Stimulated activated CD8-positive, alpha-beta memory T cell treated with anti-CD3 and anti-CD28 coated beads, Interleukin-2, amount 100 ng/mL, for 48 hours (primary cell): ENCODE measurements at places on chromosomes 7 and 10.

GRCh38 chr7:150326657-150327268 is 3.4 kb upstream of the ACTR3C start:
- DNase-seq = no peak

DNA sequence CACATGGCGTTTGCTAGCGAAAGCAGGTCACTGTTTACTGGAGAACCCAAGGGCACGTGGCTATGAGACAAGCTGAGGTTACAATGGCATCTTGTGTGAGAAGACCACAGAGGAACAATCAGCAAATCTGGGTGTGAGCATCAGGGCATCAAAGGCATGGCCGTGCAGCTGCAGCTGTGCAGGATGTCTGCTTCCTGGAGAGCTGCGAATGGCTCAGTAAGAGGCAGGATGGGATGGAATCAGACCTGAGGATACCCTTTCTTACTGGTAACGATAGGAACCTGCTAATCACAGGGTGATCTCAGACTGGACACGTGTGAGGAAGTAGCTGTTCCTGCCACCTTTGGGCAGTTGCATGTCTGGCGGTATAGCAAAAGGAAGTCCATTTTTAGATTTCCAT is 119.5 kb downstream of the RNF216 start:
- DNase-seq = no peak

- no peak for DNase-seq
These were observed 22.6 kb downstream of the ZNRF2 start for GRCh38 chr7:30306976-30307375.

- no peak for DNase-seq
These were observed 71.3 kb upstream of the CYP26C1 start for GRCh38 chr10:92989250-92989649.

GRCh38 chr10:32205670-32206069 is 141.3 kb downstream of the EPC1 start:
- DNase-seq = no peak

DNA sequence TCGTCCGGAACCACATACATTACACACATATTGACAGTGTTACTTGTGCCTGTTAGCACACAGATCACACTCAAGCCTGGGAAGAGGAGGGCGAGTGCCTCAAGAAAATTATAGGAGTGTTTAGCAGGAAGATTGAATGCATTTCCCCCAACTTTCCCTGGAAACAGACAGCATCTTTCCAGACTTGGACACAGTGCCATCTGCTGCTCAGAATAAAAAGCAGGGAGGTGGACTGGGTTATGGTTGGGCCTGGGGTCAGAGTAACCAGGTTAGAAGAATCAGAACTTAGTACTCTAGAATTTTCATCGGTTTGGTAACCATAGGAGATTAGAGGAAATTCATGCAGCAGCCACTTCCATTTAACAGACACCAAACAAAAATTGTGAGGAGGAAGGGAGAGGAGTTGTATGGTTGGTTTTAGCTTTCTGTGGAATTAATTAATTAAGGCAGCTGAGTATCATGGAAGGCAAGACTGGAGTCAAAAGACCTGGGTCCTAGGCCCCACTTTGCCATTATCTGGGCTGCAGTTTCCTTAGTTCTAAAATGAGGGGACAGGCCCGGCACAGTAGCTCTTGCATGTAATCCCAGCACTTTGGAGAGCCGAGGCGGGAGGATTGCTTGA is 43.4 kb upstream of the OPTN start:
- DNase-seq = no peak

- DNase-seq = no peak
These were observed 227.0 kb upstream of the AOAH start for GRCh38 chr7:36951257-36951697.

GRCh38 chr10:44395396-44395795 is 10.5 kb upstream of the CXCL12 start:
- DNase-seq = no peak

DNA sequence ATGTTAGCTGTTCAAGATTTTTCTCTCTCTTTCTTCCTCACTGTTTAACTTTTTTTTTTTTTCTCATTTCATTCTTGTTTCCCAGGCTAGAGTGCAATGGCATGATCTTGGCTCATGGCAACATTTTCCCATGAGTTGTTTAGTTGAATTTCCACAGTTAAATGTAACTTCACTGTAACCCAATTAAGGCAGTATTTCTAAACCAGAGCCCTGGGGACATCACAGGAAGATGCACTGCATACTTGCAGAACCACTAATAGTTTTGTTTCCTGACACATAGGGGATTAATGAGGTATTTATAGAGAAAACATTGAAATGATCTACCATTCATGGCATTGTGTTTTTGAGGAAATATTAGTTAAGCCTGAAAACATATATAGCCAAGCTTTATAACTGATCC is 795.6 kb upstream of the GHITM start:
- DNase-seq = no peak

- no peak for DNase-seq
These were observed 176.5 kb upstream of the KCTD7 start for GRCh38 chr7:66452165-66452564.
